ENCODE measurements at places on chromosomes 13 and 19. TPM values are rescaled to one million over a fixed set of nuclear protein-coding genes. Genes with fewer than 3 reads are reported as not detected.

Gene CEACAM4
- total RNA-seq: not detected

Gene VSIG10L
- 0.09 TPM for total RNA-seq

Gene GRAMD1A
- total RNA-seq: 31.9 TPM

Gene ANKLE1
- total RNA-seq: 0.43 TPM

Gene ZNF439
- total RNA-seq: 0.11 TPM

Gene PRR36
- total RNA-seq: not detected

Gene BLOC1S3
- 3.3 TPM for total RNA-seq

Gene ZNF208
- 0.09 TPM for total RNA-seq

Gene OR4F17
- not detected for total RNA-seq

Gene CGB7
- total RNA-seq: not detected

Gene FUT1
- total RNA-seq: 9.8 TPM

Gene BEST2
- total RNA-seq: not detected

Gene ZFP36
- total RNA-seq: 2.0 TPM

Gene SLC1A6
- not detected for total RNA-seq

Gene ACER1
- total RNA-seq: not detected

Gene TSPAN16
- not detected for total RNA-seq

Gene C19orf18
- not detected for total RNA-seq

Gene PSG1
- total RNA-seq: not detected

Gene PLD3
- total RNA-seq: 175 TPM

Gene CFAP97D2
- not detected for total RNA-seq

Gene FLT3
- under 0.01 TPM for total RNA-seq

Gene CLEC17A
- not detected for total RNA-seq

Gene SIGLEC10
- total RNA-seq: not detected

Gene TNNT1
- total RNA-seq: 0.77 TPM

Gene F10
- under 0.01 TPM for total RNA-seq

Gene SYT5
- not detected for total RNA-seq

Gene FCER2
- not detected for total RNA-seq

Gene ZNF285
- total RNA-seq: 1.5 TPM

Gene MAST1
- 0.76 TPM for total RNA-seq

Gene CGB2
- not detected for total RNA-seq

Gene FREM2
- not detected for total RNA-seq

Gene PLK5
- not detected for total RNA-seq

Gene KIR2DL4
- total RNA-seq: not detected

Gene LILRB5
- not detected for total RNA-seq

Gene CYP4F12
- total RNA-seq: not detected

Gene ACP7
- total RNA-seq: not detected

Gene PLIN5
- total RNA-seq: 23.5 TPM

Gene RPL21
- total RNA-seq: 955 TPM

Gene DACH1
- under 0.01 TPM for total RNA-seq

Gene GPR108
- total RNA-seq: 38.6 TPM

Gene TEX101
- total RNA-seq: not detected

Gene KASH5
- total RNA-seq: not detected

Gene LIM2
- total RNA-seq: not detected

Gene ZNF254
- 18.5 TPM for total RNA-seq

Gene SPTBN4
- not detected for total RNA-seq

Gene GPC5
- 0.43 TPM for total RNA-seq

Gene LRRC4B
- total RNA-seq: under 0.01 TPM

Gene CBLC
- total RNA-seq: not detected

Gene ZFR2
- total RNA-seq: 0.09 TPM

Gene IZUMO2
- total RNA-seq: not detected

Gene IL17D
- 1.5 TPM for total RNA-seq

Gene ZNF626
- 8.1 TPM for total RNA-seq

Gene B3GNT3
- total RNA-seq: 0.09 TPM

Gene DENND1C
- not detected for total RNA-seq

Gene LRG1
- 2.4 TPM for total RNA-seq

Gene ZNF787
- 25.8 TPM for total RNA-seq

Data from dermis lymphatic vessel endothelial cell (primary cell).